ENCODE measurements at places on chromosomes 16 and 17.

DNA sequence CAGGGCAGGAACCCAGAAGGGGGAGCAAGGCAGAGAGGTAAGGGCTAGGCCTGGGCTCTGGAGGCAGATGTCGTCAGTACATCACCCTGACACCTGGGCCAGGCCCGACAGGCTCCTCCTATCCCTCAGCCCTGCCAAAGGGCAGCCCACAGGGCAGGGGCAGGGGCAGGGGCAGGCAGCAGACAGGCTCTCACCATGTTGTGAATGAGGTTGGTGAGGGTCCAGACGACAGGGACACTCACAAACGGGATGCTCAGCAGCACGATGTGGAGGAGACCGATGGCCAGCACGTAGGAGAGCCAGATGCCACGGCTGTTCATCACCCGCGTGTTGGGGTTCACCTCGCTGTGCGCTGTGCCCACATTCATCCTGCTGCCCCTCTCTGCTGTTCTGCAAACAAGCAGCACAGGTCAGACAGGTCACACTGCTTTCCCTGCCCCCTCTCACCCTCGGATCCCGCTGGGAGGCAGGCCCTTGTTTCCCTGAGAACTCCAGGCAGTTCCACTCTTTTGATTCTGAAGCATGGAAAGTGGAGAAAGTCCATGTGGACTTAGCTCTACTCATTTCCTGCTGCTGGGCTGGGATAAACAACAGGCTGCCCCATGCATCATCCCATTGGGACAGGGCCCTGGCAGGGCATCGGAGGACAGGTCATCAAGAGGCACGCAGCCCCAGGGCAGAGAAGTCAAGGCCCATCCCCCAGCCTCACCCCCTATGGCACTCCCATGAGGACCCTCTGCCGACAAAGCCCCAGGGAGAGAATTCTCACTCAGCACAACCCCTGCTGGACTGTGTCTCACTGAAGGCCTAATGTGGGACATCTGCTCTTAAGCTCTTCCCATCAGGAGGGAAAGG, 3.3 kb downstream of the ORMDL3 start:
- peak; percentile 45 for DNase-seq

DNA sequence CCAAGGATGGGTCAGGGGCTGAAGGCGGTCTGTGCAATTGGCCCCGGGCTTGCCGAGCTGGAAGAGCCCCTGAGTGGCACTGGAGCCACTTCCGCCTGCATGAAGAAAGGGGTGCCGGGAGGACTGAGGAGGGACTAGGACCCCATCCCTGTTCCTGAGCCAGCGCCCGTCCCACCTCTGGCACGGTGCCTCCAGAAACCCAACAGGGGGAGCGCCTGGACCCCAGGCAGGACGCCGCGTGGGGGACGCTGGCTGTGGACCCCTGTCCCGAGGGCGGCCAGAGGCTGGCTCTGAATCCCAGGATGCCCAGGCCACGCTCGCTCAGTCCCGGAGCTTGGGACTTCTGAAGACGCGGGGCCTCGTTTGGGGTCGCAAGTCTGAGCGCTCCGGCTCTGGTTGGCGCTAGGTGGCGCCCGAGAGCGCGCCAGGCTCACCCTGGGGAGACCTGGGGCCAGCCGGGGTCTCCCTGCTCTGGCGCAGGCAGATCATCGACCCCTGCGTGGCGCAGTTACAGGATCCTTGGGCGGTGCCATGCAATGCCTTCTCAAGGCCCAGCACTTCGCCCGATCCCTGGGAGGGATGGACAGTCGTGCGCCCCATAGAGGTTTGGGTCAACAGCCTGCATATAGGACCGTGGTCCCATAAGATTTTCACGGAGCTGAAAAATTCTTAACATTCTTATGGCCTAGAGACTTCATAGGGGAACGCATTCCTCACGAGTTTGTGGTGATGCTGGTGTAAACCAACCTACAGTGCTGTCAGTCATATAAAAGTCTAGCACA, 58.5 kb upstream of the CREBBP start:
- peak; percentile 94 for DNase-seq

- DNase-seq: peak; percentile 98
Observed at GRCh38 chr16:30697264-30698138, 1.5 kb upstream of the SRCAP start.

DNA sequence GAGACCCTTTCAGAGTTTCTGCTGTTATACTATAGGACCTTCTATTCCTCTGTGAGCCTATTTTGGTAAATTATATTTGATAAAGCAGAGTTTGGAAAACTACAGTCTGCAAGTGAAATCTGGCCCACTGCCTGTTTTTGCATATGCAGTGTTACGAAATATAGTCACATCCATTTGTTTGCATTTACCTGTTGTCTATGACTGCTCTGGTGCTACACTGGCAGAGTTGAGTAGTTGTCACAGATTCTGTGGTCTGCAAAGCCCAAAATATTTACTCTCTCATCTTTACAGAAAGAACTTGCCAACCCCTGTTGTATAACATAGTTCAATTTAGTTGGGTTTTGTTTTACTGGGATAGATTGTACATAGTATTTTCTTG, 42.3 kb downstream of the TNRC6A start:
- DNase-seq: peak; percentile 44

GRCh38 chr17:75124041-75124818, 7.3 kb downstream of the NT5C start:
- DNase-seq: peak; percentile 34

DNA sequence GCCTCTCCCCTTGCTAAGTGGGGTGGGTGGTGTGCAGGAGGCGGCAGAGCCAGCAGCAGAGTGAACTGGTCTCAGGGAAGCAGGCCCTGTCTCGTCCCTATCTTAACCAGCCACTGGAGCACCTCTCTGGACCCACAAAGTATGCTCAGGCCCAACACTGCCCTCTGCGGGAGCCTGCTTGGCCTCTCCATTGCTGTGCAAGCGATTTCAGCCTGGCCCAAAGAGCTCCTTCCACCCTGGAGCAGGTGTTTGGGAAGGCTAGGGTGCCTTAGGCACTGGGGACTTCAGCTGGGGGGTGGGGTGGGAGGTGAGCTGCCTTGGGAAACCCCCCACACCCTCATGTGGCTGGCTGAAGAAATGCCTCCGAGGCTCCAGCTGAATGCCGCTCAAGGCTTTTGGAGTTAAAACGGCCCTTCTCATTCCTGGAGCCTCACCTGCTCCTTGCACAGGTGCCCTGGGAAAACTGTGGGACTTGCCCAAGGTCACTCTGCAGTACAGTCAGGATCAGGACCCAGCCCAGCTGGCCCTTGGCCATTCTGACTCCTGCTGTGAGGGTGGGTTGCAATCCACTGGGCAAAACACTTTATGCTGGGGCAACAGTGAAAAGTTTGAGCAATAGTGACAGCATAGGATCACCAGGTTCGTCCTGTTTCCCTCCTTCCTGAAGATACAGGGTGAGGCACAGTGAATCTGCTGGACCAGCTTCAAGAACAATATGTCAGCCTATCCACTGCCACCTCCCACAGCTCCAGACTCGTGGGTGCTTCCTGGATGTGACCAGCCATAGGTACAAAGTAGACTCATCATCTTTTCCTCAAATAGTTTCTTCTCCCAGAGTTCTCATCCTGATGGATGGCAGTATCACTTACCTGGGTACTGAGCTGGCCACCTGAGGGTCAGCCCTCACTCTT, 5.9 kb upstream of the UBE2O start:
- peak; percentile 82 for DNase-seq

DNA sequence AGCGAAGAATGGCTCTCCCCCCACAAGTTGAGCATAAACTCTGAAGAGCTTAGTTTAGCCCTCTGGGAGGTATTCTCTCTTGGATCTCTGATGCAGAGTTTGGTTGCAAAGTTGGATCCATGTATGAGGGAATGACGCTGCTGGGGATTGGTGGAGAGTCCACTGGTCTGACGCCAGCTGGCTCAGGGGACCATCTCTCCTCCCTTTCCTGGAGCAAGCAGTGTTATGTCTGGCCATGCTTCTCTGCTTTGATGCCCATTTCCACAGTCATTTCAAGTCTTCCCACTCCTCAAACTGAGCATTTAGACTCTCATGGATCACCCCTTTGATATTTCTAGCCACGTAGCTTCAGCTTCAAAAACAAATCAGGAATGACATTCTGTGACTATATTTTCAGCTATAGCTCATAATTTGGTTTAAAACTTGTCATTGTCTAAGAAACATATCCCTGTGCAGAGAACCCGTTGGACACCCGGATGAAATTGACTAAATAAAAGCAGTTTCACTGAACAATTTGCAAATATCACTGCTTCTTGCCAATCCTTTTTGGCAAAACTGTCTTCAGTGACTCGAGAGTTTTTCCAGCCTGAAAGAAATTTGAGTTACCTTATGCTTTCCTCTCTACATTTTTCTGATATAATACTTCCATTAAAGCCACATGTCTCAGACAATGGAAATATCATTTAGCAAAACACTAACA, 193.4 kb upstream of the CDH11 start:
- no peak for DNase-seq

DNA sequence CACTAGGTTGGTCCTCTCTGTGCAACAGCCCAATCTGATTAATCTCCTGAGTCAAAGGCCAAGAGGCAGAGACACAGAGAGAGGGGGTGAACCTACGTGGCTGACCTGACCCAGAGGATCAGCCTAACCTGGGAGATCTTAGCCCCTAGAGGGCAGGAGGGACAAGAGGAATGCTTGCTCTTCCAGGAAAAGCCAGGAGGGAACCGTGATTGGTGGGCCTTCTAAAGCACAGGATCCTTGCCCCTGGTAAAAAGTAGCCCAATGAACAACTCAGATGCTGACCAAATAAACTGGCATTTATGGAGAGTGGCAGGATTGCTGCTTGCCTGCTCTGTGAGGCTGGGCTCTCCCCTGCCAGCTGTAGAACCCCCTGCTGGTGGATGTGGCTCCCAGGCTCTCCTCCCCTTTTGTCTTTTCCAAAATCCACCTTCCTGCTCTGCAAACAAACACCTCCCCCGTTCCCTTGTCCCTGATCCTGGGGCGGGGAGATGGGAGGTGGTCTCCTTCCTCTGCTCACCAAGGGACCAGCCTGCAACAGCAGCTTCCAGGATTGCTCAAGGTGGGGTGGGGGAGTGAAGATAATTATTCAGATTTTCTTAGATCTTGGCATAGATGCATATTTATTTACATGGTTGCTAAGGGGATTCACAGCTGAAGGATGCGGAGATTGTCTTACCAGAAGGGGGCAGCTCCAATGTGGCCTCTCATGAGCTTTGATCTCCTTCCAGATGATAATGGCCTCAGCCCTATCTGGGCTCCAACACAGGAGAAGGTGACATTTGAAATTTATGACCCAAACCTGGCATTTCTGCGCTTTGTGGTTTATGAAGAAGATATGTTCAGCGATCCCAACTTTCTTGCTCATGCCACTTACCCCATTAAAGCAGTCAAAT, 71.9 kb downstream of the SDR42E1 start:
- no peak for DNase-seq

GRCh38 chr17:62750631-62751051, 57.5 kb downstream of the MARCHF10 start:
- peak; percentile 13 for DNase-seq

- DNase-seq: no peak
Observed at GRCh38 chr17:49447628-49448302, 33.1 kb upstream of the PHB1 start.

DNA sequence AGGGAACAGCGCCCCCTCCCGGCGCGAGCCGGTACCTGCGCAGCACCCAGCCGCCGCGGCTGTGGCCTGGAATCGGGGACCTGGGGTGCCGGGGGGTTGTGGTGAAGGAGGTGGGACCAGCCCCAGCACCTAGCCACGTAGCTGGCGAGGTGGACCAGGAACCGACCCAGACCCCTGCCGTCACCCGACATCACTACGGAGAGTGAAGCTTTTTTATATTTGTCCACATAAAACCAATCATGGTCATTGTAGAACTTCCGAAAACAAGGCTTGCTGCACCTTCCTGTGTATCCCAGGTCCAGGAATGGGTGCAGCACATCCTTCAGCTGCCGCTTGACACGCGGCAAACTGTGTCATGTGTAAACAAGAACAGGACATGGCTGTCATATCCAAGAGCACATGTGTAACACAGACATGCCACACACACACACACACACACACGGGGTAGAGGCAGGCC, 1.3 kb downstream of the HBQ1 start:
- DNase-seq: peak; percentile 20

- DNase-seq: peak; percentile 73
Observed at GRCh38 chr16:69328854-69329316, 1.5 kb downstream of the PDF start.

DNA sequence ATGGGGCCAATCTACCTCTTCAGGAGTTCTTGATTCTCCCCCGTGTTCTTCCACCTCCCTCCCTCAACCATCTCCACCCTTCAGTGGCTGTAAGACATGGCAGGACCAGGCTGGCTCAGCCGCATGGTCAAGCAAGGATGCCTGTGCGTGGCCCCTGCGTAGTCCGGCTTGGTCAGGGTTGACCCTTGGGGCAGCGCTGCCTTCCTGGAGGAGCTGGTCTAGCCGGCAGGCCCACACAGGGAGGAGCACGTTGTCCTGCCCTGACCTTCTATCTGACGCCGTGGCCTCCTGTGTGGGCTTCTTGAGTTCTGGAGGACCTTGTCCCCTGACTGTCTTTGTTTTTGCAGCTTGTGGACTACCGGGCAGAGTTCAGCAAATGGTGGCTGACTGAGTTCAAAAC, 169.8 kb downstream of the DNAH9 start:
- no peak for DNase-seq

- no peak for DNase-seq
Observed at GRCh38 chr16:11638140-11638539, 30.1 kb upstream of the SNN start.

DNA sequence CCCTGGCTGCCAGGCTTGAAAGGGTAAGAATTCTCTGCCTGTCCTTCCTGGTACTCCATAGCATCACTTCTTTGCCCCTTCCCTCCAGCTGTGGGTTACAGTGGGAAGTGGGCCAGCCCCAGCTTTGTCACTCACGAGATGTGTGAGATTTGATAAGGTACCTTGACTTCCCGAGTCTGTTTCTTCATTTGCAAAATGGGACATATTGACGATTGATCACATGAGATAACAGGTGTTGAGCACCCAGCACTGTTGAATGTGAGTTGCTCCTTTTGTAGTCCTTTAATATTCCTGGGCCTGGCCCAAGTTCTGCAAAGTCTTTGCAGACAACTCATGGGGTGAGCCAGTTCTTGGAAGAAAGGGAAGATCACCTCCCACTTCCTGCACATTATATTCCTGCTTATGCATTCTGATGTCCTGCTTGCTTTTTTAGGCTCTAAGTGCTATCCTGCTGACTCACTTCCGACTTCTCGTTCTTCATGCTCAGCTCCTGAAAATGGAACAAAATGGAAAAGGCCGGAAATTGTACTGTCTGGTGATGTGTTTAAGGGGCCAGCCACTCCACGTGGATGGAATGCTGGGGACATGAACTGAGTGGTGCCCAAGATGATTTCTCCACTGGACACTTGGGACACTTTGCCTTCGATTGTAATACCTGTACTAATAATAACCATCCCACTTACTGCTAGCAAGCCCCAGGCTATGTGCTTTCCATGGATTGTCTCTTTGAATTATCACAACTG, 8.3 kb upstream of the NLK start:
- DNase-seq: peak; percentile 81

DNA sequence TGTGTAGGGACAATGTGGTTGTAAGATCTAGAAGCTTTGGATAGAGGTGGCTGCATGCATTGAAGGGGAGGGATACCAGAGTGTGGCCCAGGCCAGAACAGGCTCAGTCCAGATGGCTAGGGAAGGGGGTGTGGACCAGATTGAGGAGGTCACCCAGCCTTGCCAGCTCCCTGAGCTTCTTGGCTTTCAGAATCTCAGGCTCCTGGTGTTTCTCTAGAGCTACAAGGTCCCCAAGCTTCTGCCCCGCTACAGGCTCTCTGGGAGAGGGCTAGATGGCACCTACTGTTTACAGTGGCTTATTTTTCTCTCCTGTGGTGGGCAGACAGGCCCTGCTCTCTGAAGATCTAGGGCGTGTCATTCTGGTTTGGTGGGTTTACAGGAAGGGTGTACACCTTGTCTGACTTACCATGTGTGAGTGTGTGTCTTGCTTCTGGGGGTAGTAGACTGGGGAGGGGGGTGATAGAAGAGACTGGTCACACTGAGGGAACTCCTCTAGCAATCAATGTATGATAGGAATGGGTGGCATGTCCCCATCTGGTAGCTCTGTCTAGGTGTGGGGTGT, 1.1 kb downstream of the RARA start:
- no peak for DNase-seq
